Fibroblast of mammary gland (primary cell): ENCODE measurements at places on chromosomes 3 and 15.

- DNase-seq = no peak
These were observed 84.0 kb upstream of the PXYLP1 start for GRCh38 chr3:141147657-141148056.

DNA sequence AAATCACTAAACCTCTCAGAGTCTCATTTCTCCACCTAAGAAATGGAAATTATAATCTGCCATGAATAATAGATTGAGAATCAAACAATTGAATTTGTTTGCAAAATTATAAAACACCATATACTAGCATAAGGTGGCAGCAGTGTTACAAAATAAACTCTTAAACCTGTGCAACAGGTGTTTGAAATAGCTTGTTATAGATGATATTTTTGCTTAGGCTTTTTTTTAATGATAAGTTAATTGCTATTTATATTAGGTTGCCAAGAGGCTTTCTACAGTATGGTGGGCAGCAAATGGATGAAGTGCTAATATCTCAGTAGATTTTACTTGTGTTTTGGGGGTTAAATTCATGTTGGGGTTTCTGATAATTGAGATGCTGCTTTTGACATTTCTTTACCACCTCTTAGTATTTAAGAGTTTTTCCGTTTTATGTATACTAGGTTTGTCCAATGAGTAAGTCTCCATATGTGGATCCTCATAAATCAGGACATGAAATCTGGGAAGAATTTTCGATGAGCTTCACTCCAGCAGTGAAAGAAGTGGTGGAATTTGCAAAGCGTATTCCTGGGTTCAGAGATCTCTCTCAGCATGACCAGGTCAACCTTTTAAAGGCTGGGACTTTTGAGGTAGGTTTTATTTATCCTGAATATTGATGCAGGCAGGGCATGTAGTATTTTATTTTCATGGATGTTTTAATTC is 19.6 kb downstream of the NR1D2 start:
- DNase-seq = peak; percentile 38

DNA sequence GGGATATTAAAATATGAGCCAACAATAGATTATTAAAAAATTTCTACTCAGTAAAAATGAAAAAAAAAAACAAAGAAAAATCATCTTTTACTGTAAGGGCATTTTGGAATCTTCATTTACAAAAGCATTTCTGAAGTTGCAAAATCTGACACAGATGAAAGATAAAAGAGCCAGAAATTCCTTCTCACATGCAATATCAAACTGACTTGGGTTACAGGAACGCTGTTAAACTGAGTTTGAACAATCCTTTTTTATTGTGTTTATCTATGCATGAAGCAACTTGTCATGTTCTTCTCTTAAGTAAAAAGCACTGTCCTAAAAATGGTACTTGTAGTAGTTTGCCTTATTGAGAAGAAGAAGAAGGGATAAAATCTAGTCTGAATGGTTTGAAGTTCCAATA is 468.5 kb upstream of the KCNMB2 start:
- DNase-seq = no peak

DNA sequence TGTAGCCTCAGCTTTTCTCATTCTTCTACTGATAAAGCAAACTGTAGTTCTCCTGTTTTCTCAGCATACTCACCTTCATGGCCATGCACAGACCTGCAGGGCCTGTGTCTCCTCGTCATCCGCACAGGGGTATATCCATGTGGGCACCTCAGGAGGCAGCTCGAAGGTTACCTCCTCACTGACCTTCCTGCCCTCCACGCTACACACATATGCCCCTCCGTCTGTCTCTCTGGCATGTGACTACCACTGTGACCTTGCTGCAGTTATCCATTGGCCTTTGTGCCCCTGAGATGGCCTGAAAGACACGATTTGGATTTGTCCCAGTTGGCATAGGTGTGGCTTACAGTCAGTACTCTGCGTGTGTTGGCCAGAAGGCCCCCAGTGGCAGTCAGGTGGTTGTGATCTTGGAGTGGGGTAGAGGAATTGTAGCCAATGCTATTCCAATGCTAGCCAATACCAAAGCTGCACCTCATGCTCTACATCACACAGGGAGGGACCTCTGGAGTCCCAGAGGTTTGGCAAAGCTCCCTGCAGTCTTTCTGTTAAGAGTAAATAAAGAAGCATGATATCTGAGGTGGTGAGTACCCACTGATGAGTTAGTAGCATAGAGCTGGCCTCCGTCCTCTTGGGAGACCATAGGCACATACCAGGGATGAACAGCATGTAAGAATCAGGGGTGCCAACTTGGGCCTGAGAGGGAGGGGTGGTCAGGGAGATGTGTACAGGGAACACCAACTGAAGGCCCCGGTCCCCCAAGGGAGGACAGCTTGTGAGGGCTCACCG is 143.4 kb downstream of the EEFSEC start:
- no peak for DNase-seq

DNA sequence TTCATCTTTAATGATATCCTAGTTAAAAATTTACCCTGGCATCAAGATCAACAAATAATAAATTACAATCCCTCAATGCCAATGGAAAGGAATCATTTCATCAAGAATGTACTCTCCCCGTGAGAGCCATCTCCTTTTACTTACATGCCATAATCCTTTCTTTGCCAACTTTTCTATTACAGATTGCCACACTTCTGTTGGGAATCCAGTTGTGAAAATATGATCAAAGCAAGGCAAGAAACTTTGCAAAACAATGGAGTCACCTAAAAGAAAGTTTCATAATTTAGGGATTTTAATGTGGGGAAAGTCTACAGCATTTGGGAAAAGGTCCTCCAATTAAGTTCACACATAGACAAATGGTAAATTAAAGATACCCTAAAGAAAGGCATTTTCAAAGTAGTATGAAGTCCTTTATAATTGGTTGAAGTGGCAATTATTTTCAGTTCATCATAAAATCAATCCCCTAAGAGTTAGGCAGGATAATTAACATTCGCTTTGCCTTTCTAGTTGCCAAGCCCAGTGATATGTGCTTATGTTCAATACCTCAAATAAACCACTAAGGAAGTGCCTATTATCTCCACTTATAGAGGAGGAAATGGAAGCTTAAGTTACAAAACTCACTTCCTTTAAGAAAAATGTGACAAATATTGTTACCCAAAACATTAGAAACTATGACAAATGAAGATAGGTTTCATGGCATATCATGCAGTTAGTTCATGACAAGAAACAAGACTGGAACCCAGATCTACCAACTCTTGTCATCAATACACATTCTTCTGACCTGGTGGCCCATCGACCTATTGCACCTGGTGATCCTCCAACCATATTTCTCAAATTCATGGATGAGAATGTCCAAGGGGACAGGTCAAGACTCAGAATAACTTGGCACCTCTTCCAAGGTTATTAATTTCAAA is 49.1 kb downstream of the TRANK1 start:
- DNase-seq = no peak

- DNase-seq = peak; percentile 20
These were observed at the start of gene CLSTN2 for GRCh38 chr3:139935016-139935865. Gene CLSTN2 (plus strand): TSS chr3:139935185.

DNA sequence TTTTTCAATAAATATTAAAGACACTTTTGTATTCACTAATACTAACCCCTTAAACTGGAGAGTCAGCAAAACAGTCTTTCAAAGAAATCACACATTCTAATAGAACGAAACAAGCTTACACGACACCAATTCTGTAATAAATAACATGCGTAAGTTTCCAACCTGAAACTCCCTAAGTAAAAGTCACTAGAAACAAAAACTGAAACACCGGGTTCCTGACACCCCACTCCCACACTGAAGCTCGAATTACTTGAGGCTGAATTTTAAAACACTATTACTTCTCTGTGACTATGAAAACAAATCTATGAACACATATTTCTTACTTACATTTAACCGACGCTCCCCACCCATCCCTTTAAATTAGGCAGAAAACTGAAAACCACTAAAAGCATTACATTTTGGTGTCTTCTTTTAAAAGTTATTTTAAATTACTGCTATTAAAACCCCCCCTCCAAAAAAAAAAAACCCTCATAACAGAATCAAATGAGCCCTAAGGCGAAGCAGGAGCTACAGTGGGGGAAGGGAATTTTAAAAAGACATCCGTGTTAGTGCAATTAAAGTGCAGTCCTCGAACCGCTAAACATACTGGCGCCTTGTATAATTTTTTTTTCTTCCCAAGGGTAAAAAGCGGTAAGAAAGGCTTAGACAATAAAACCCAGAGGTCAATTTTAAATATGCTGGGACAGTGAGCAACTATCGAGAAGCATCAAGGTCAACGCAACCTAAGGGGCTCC is 878 bp downstream of the SPPL2A start:
- peak; percentile 33 for DNase-seq

DNA sequence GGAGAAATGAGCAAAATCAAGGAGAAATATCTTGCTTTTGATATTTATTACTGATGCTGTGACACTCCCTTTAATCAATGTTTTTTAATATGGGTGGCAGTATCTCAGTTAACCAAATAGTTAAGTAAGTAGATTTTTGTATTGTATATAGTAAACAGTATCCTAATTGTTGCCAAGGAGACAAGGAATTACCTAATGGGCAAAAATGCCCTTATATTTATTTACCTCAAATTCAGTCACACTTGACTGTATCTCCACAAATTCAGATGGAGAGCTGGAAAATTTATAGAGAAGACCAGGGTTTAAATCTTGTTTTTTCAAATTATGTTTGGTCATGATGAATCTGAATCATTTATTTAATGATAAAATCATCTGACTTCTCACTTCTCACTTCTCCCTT is 3.6 kb upstream of the CHD2 start:
- DNase-seq = no peak
